Stimulated activated naive B cell treated with anti-CD40 and anti-IgM and Interleukin-4, amounts not matched to agents 10 μg/mL and 1 μg/mL and 100 μg/mL, for 72 hours (primary cell): ENCODE measurements at places on chromosomes 7 and 10.
A peak's percentile ranks its signal among the peaks of the same experiment; 100 is the strongest.

DNA sequence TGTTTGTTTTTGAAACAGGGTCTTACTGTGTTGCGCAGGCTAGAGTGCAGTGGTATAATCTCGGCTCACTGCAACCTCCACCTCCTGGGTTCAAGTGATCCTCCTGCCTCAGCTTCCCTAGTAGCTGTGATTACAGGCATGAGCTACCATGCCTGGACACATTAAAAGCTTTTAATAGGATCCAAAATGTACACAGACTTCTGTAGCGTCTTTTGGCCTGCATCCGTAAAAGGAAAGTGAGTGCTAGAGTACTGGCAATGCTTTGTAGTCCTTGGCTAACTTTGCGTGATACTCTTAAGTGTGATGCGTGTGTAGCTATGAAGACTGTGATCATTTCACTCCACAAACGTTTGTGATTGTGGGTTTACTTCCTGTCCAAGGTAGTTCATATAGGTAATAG lies 13.3 kb downstream of the ZRANB1 start:
- H3K4me3 ChIP-seq, result no peak overlapping the region
- peaks cover 4% of the 10 kb centered on the region for H3K36me3 ChIP-seq
- no peak for DNase-seq
- H3K27ac ChIP-seq, result no peak overlapping the region

- peak overlapping the region; percentile 63 for H3K27ac ChIP-seq
- H3K36me3 ChIP-seq, result peaks cover 20% of the 10 kb centered on the region
- DNase-seq, result no peak
- peaks cover 49% of the 10 kb centered on the region for H3K4me1 ChIP-seq
- peak overlapping the region; percentile 82 for H3K4me3 ChIP-seq
Observed at GRCh38 chr7:98283127-98283886, 1.8 kb downstream of the BRI3 start.

DNA sequence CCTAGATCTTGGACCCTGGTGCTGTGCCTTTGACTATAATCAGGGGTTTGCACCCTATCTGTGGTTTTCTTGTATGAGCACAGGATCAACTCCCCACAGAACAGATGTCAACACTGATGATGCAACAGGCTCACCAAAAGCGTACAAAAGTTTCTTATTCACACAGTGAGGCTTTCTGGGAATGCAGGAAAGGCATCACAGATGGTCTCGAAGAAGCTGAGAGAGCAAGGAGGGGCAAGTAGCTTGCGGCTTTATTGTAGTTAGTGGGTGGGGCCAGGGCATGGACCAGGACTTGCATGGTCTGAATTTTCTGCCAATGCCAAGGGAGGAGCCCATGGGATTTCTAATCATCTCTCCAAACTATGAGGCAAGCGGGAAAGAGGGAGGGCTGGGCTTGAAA lies 46.2 kb downstream of the SEC61G start:
- H3K27me3 ChIP-seq, result no peaks in the 10 kb centered on the region
- H3K27ac ChIP-seq, result no peak overlapping the region
- DNase-seq, result no peak
- no peaks in the 10 kb centered on the region for H3K36me3 ChIP-seq
- no peak overlapping the region for H3K4me3 ChIP-seq
- H3K4me1 ChIP-seq, result no peaks in the 10 kb centered on the region

DNA sequence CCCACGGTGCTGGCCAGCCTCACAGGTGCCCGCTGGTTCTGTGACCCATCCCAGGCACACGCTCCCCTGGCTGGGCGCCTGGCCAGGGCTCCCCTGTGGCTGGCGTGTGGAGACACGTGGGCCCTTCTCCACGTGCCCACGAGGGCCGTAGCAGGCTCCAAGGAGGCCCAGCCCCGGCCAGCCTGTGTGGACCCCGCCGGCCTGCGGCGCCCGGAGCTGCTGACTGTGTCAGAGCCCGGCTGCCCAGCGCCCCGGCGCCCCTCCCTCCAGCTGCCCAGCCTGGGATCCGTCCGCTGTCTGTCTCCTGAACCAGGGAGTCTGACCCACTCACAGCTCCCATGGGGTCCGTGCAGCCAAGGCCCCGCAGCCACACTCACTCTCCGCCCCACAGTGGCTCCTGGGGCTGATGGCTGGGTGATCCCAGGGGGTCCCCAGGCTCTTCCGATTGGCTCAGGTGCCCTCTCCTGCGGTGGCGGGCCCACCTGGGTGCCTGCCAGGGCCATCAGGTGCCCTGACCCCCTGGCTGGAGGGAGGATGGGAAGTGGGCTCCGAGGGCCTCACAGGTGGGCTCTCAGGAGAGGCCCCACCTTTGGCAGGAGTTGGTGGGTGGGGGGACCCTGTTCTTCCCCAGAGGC lies 9.6 kb downstream of the TMEM184A start:
- DNase-seq, result no peak
- H3K36me3 ChIP-seq, result peaks cover 15% of the 10 kb centered on the region
- H3K4me3 ChIP-seq, result no peak overlapping the region
- H3K27me3 ChIP-seq, result no peaks in the 10 kb centered on the region
- peaks cover 11% of the 10 kb centered on the region for H3K4me1 ChIP-seq
- peak overlapping the region; percentile 60 for H3K27ac ChIP-seq

DNA sequence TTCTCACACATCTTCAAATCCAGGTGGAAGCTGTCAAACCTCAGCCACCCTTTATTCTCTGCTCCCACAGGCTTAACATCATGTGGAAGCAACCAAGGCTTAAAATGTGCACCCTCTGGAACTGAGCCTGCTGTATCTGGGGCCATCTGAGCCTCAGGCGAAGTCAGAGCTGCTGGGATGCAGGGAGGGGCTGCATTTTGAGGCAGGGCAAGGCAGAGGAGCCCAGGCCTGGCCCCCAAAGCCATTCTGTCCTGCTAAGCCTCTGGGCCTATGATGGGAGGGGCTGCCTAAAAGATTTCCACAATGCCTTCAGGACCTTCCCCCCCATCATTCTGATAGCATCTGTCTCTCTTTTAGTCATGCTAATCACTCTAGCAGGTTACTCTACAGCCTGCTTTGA lies 51.7 kb upstream of the COBL start:
- peaks cover 1% of the 10 kb centered on the region for H3K4me1 ChIP-seq
- no peak for DNase-seq
- no peak overlapping the region for H3K4me3 ChIP-seq
- H3K36me3 ChIP-seq, result no peaks in the 10 kb centered on the region
- H3K27ac ChIP-seq, result no peak overlapping the region

GRCh38 chr10:69677985-69678654 lies 48.1 kb downstream of the FAM241B start:
- H3K27me3 ChIP-seq, result peaks cover 30% of the 10 kb centered on the region
- no peaks in the 10 kb centered on the region for H3K36me3 ChIP-seq
- H3K4me1 ChIP-seq, result no peaks in the 10 kb centered on the region

DNA sequence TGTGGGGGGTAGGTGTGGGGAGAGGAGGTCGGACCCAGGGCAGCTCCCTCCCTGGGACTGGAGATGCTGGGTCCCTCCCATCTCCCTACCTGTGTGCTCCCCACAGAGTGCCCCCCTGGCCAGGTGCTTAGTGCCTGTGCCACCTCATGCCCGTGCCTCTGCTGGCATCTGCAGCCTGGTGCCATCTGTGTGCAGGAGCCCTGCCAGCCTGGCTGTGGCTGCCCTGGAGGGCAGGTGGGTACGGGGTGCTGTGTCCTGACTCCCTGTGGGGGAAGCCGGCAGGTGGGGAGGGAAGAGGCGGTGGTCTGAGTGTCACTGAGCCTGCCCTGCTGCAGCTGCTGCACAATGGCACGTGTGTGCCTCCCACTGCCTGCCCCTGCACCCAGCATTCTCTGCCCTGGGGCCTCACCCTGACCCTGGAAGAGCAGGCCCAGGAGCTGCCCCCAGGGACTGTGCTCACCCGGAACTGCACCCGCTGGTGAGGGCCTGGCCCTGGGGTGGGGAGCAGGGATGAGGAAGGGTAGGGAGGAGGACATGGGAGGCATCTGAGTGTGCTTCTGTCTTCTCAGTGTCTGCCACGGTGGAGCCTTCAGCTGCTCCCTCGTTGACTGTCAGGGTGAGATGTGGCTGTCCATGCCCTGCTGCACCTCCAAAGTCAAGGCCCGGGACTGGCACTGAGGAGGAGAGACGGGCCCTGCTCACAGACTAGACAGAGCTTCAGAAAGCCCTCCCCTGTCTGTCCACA lies 11.7 kb upstream of the ZNF862 start:
- H3K27ac ChIP-seq, result no peak overlapping the region
- peaks cover 27% of the 10 kb centered on the region for H3K27me3 ChIP-seq
- no peak for DNase-seq
- no peaks in the 10 kb centered on the region for H3K36me3 ChIP-seq
- H3K4me1 ChIP-seq, result no peaks in the 10 kb centered on the region
- no peak overlapping the region for H3K4me3 ChIP-seq

GRCh38 chr7:138354066-138354465 lies 106.0 kb upstream of the TRIM24 start:
- H3K27ac ChIP-seq, result no peak overlapping the region
- H3K27me3 ChIP-seq, result no peaks in the 10 kb centered on the region
- H3K36me3 ChIP-seq, result peaks cover 3% of the 10 kb centered on the region
- H3K4me1 ChIP-seq, result no peaks in the 10 kb centered on the region

DNA sequence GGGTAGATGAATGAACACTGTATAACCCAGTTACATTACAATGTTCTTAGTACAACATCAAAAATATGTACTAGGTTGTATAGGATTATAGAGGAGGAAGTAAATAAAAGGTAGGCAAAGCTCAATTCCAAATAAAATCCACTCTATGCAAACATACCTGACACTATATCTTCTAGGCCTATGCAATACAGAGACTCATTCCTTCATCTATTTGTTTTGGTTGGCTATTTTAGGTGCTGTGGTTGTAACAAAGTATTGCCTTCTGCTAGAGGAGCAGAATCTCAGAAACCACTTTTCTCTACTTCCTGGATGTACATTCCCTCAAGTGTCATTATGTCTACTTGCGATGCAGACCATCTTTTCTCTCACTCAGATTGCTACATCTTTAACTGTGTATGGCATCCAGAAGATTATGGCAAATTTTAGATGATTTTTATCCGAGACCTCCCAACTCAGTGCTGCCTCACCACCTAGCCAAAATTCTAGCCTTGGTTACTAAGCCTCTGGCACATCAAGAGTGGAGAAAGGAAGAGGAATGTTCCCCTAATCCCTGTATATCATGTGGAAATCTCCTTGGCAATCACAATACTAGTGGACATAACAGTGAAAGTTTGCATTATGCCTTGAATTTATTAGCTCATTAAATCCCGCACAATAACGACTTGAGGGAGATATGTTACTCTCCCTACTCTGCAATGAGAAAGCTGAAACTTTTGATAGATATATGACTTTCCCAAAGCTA lies 5.5 kb upstream of the TFPI2 start:
- no peak overlapping the region for H3K27ac ChIP-seq
- no peak for DNase-seq
- H3K27me3 ChIP-seq, result peaks cover 52% of the 10 kb centered on the region

- H3K36me3 ChIP-seq, result peaks cover 46% of the 10 kb centered on the region
- peak overlapping the region; percentile 62 for H3K27ac ChIP-seq
- no peak overlapping the region for H3K4me3 ChIP-seq
Observed at GRCh38 chr7:37312608-37313007, 136.1 kb downstream of the ELMO1 start.

DNA sequence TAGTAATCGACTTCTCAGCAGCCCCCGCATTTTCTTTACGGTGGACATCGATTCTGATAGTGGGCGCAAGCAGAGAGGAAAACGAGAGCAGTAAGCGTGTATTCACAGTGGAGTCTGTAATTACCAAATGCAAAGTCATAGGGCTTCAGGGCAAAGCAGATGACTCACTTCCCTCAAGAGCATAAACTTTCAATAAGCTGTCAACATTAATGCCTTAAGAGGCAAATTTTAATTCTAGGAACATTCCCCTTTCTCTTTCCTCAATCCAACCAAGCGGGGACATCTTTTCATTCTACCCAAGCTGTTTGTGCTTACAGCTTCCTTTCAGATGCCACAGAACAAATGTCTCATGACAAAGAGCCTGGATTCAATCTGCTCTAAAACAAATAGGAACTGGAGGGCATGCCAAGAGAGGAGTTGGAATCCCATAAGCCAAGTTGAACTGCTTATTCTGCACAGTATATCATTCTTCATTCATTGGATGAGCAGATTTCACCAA lies 48.6 kb downstream of the MALSU1 start:
- no peaks in the 10 kb centered on the region for H3K36me3 ChIP-seq
- no peaks in the 10 kb centered on the region for H3K27me3 ChIP-seq
- peak overlapping the region; percentile 57 for H3K27ac ChIP-seq
- peak overlapping the region; percentile 67 for H3K4me3 ChIP-seq
- DNase-seq, result no peak

GRCh38 chr7:5452470-5452899 lies 28.9 kb upstream of the TNRC18 start:
- peaks cover 5% of the 10 kb centered on the region for H3K4me1 ChIP-seq
- H3K27me3 ChIP-seq, result peaks cover 36% of the 10 kb centered on the region
- DNase-seq, result no peak
- no peak overlapping the region for H3K4me3 ChIP-seq

DNA sequence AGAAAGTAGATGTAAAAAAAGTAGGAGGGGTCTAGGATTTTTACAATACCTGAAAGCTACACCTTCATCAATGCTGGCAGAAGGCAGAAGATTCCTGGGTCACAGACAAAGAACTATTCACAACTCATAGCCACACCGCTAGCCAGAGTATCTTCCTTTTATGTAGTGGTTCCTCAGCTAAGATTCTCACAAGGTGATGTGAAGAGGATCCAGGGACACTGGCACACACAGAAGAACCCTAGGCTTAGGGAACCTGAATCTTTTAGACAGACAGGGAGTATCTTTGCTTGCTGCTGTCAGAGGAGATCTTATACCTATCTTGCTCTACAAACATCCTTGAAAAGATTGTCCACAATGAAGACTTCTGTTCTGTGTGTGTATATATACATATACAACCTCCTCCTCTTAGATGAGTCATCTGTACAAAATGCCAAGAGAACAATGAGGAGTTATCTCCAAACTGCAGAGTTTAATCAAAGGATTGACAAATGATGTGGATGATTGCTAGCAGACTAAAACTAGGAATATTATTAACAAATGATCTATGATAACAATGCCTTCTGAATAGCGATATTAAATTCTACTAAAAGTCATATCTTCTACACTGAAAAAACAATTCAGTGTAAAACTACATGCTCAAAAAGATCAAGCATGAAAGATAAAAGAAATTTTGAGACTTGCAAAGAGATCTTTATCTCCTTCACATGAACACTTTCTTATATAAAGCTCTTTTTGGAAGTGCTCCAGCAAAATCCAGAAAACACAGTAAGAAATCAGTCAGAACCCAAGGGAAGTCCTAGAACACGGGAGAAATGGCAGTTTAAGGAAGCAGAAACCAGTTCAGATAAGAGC lies 409.3 kb downstream of the PARD3 start:
- no peak for DNase-seq
- H3K27ac ChIP-seq, result no peak overlapping the region
- H3K4me3 ChIP-seq, result no peak overlapping the region
- no peaks in the 10 kb centered on the region for H3K36me3 ChIP-seq
- no peaks in the 10 kb centered on the region for H3K27me3 ChIP-seq
- no peaks in the 10 kb centered on the region for H3K4me1 ChIP-seq

DNA sequence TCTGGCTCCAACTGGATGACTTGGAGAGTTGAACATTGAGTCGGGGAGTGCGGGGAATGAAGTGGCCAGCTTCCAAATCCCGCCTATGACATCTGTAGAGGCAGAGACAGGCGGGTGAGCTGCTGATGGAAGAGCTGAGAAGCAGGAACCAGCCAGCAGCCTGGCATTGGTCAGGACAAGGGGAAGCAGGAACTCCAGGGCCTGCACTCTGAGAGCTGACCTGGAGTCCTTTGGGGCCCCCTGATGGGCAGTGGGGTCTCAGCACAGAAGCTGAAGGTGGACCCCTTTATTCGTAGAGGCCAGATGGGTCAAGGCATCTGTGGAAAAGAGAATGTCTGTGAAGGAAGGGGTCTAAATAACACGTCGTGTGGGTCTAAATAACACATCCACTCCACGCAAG lies 57.0 kb downstream of the SEC61G start:
- no peak overlapping the region for H3K4me3 ChIP-seq
- no peaks in the 10 kb centered on the region for H3K36me3 ChIP-seq
- no peaks in the 10 kb centered on the region for H3K4me1 ChIP-seq
- no peak for DNase-seq
- no peak overlapping the region for H3K27ac ChIP-seq
